ENCODE measurements at places on chromosomes 4 and X.

DNA sequence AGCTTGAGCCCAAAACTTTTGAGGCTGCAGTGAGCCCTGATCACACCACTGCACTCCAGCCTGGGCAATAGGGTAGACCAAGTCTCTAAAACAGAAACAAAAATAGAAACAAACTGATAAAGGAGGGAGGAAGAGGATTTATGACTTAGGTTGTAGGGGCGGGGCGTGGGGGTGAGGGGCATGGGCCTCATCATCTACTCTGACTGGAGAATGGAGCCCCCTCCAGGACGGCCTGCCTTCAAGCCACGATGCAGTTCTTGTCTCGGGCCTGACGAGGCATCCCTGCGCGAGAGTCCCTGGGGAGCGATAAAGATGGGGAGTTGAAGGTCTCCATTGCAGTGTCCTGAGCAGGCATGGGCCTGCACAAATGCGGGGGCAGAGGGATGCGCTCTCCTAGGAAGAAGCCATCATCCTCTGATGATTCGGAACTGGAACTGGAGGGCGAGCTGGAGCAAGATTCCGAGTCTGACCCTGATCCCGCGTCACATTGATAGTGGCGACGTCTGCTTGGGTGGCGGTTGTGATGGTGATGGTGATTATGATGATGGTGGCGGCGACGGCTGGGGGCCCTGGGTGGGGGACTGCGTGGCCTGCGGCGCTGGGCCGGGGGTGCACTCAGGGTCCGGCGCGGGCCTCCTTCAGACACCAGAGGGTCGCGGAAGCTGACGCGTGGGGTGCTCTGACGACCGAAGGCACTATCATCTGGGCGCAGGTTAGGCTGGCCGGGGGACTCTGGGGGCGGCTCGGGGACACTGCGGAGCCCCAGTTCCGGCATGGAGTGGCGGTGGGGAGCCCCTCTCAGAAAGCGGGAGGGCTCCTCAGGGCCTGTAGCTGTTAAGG is 4.0 kb downstream of the PLP2 start:
- DNase-seq: no peak

GRCh38 chrX:41001327-41001726 is 83.9 kb upstream of the USP9X start:
- DNase-seq: no peak

DNA sequence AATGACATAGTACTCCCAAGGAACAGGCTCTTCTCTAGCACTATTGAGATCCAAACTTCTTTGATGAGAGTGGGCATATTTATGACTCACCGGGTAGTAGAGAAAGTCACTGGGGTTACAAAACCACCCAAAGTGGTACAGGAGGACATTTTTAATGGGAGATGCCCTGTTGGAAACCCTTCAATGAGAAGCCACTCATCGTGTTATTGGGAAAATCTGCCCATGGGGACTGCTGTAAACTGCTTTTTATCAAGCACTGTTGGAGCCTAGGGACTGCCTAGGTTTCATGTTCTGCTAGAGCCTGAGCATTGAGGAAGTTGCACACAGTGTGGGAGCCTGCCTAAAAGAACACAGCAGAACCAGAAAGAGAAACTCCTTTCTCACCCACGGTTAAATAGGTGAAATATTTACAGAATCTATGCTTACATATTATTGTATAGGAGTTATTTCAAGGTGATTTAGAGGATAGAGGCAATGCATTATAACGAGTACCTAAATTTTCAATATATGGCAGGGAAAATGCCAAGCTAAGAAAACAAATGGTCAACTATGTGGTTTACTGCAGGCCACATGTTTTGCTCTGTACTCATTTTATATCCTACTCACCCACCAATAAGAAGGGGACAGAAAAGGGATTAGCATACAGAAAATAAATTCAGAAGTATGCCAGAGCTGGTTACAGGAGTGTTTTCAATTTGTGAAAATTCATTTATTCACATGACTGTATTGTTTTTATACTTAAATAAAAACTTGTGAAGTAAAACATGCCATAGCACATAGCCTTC is 559.1 kb downstream of the FSTL5 start:
- DNase-seq: no peak

DNA sequence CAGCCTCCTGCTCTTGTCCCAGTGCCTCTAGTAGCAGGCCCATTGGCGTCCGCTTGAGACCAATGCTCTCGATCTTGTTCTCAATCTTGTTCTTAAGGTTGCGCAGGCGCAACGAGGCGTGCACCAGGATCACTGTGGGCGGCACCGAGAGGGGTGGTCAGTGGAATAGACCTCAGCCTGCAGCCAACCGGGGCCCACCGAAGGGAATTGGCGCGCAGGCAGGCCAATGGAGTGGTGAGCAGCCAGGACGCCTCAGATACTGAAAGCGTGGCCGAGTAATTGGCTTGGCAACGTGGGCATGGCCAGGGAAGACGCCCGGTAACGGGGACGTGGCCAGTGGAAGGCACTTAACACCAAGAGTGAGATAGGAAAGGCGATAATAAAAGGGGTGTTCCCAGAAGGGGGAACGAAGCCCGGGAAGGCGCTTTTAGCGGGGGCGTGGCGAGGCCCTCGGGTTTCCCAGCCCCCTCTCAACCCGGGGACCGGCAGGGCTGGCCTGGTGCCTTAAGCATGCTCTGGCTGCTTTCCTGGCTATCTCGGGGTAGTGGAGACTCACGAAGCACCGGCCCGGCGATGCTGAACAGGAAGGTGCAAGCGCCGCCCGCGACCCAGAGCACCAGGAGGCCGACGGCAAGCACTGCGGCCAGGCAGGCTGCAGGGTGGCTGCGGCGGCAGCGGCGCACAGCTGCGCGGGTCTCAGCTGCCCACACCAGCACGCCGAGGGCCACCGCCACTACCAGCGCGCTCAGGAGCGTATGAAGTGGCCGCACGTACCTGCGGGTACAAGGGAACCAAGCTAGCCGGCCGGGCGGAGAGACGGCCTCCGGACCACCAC is 1.7 kb downstream of the PRAF2 start:
- DNase-seq: no peak

- DNase-seq: no peak
Observed at GRCh38 chrX:47507153-47507867, 24.3 kb upstream of the ZNF41 start.

- DNase-seq: no peak
Observed at GRCh38 chrX:115268421-115268820, 21.1 kb upstream of the LUZP4 start.

DNA sequence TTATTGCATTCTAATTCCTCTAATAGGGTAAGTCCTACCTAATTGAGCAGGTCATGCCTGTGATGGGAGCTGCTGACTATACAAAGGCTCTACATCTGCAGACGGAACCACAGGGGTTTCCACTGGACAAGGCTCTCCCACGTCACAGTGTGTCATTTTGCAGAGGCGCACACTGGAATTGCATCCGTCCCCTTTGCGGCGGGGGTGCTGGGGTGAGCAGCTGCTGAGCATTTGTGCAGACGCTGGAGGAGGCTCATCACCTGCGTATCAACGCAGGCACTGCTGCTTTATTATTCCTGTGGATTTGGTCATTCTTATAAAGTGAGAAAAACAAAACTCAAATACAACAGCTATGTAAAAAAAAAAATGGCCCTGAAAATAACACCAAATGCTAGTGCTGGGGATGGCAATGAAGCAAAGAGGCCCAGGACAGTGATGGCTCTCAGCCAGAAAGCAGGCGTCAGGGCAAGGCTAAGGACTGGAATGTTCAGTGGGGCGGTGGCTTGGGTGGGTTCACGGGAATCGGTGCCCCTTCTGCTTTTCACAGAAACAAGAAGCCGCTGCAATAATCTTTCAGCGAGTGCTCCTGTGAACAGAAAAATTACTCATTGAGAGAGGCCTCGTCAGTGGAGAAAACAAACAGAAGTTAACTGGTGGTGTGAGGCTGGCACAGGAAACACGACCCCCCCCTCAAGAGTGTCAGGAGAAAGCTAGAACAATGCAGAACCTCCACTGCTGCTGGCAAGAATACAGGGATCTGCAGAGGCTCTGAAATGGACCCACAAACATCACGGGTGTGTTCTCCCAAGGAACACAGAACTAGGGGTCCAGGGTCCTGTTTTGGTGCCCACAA is 67.8 kb downstream of the GATB start:
- DNase-seq: no peak

GRCh38 chrX:134461437-134461836 is 1.5 kb downstream of the HPRT1 start:
- DNase-seq: no peak

DNA sequence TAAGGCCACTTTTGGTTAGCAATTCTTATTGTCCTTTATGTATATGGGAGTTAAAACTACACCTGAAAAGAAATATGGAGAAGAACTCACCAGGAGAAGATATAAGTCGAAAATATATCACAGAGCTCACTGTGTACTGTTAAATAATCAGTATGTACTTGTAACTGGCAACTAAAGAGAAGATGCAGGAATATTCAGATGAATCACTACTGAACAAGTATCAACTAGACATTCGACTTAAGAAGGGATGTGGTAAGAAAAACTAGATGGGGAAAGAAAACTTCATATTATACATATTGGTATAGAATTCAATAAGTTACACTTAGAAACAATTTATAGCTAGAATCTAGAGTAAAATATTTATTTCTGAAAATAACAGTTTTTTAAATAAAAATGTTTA is 230.0 kb downstream of the CAMK2D start:
- no peak for DNase-seq

- no peak for DNase-seq
Observed at GRCh38 chr4:38149997-38150671, 189.9 kb downstream of the PTTG2 start.

DNA sequence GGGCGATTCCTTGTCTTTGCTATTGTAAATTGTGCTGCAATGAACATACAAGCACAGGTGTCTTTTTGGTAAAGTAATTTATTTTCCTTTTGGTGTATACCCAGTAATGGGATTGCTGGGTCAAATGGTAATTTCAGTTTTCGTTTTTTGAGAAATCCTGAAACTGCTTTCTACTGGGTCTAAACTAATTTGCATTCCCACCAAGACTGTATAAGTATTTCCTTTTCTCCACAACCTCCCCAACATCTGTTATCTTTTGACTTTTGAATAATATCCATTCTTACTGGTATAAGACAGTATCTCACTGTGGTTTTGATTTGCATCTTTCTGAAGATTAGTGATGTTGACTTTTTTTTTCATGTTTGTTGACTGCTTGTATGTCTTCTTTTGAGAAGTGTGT is 2506.0 kb downstream of the PCDH7 start:
- DNase-seq: no peak

DNA sequence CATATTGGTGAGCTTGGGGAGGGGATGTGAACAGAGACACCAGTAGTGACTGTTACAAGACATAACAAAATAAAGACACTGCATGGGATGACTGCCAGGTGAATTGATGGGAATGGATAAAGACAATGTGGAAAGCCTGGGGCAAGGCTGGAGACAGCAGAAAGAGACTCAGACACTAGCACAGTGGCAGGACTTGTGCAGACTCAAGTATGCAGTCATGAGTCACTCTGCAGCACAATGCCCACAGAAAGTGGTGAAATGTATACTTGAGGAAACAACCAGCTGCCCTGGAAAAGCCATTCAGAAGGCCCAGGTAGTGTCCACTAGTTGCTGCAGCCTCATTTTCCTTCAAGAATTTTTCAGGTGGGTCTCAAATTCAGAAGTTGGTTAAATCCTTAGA is 452.3 kb downstream of the MID1IP1 start:
- DNase-seq: no peak

DNA sequence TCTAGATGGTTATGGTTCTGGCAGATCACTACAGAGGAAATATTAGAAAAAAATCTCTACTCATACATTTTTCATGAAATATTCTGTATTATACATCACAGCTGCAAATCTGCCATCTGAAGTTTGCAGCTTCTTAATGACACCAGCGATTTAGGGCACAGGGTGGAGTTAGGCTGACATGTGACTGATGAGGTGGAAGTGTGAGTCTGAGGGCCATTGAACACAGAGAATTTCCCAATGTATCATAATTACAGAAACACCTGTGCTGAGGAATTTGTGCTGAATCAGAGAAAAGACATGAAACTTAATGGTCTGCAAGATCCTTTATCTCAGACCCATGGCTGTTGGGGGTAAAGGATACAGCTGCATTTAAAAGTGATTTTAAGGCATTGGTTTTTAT is 2025.6 kb upstream of the AGA start:
- DNase-seq: no peak

- no peak for DNase-seq
Observed at GRCh38 chrX:154458954-154459778, 1.1 kb downstream of the PLXNA3 start.
